Activated T-cell treated with anti-CD3 and anti-CD28 coated beads, Interleukin-2, amount 50 U/mL, for 24 hours (primary cell): ENCODE measurements at places on chromosomes 2 and 18.

DNA sequence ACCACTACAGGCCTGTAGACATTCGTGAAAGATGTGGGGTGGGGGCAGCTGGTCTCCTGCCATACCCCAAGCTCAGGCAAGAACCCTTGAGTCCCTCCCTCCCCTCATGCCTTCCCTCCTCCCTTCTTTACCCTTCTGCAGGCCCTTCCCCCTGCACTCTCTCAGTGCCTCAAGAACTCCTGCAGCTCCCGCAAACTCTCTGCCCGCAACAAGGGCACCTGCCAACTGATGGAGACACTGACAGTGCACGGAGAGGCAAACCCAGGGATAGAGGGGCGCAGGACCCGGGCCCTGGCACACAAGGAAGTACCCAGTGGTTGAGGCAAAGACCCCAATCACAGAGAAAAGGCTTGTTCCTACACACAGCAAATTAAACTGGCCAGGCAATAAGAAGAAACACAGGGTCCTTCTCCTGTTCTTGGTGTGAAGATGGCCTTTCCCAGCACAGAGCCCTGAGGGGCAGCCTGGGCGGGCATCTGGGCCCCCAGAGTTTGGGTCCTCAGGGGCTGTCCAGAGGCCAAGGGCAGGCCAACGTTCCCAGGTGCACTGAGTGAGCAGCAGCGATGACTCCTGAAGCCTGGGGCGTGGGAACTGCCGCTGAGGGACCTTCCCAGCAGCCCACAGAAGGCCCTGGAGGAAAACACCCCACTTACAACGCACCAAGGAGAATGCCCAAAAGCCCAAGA lies 1.6 kb downstream of the TEKT4 start:
- no peak for DNase-seq

DNA sequence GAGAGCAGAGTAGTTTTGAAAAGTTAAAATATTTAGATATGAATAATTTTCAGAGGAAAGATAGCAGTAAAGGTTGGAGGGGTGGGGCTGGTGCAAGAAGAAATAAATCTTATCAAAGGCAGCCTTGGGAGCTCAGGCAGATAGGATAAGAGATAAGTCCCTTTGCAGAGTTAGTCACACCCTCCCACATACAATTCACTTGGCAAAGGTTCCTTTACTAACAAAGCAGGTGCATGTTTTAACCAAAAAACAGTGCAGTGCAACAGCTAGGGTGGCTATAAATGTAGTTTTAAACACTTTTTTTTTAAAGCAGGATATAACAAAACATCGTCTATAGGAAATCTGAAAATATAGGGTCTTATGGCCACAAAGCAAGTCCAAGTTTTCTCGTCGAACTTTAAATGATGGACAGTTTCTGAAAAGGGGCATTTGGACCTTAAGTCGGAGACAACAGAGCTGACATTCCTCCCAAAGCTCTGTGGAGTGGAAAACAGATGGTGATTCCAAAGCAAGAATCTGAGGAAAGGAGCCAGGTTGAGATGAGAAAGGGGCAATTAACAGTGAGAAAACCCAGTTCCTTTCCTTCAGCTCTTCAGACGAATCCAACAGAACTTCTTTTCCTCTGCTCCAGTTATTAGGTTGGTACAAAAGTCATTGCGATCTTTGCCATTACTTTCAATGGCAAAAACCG lies 53.0 kb downstream of the EPHA4 start:
- DNase-seq = no peak

- no peak for DNase-seq
Measured at GRCh38 chr2:119338272-119338671, 28.4 kb downstream of the C2orf76 start.

- DNase-seq = no peak
Measured at GRCh38 chr2:178202927-178203326, 8.6 kb downstream of the OSBPL6 start.

GRCh38 chr2:45610281-45611019 lies 617 bp downstream of the SRBD1 start:
- peak; percentile 68 for DNase-seq

GRCh38 chr2:20818820-20819219 lies 4.1 kb downstream of the LDAH start:
- no peak for DNase-seq

DNA sequence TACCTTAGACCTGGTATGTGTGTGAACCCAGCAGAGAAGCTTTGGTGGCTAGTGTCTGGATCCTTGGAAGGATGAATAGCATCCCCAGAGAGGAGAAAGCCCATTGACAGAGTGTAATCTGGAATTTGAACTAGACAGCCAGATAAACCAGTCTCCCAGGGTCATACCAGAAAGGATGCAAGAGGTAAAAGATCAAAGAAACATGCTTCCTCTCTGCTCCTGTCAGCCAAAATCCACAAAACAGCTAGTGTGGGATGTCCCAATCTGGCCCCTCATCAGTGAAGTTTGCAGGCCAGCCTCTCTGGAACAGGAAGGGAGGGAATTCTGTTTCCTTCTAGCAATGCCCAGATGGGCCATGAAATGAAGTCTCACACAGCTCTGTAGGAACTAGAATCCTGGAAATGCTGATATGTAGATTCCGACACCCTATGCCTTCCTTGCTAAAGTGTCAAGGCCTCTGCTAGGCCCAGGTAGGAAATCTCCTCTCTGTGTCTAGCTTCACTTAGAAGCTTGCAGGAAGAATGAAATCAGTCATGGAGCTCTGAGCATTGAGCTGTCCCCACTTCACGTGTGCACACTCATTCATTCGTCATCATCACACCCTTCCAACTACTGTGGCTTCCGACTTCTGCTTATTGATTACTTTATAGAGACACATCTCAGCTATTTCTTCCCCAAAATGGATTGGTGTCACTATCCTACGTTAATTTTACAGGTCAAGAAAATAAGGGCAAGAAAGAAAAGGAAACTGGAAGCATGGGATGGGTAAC lies 38.0 kb downstream of the EVA1A start:
- DNase-seq = no peak

DNA sequence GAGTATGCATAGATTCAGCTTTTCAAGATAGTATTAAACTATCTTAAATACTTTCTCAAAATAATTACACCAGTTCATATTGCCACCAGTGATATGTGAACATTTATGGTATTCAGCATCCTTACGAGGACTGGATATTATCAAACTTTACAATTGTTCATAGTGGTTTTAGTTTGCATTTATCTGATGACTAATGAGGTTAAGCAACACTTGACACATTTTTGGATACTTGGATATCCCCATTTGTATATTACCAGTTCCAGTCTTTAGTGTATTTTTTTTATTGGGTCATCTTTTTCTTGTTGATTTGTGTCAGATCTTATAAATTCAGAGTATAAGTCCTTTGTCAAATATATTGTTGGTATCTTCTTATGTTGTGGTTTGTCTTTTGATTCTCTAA lies 128.4 kb downstream of the ASXL3 start:
- DNase-seq = no peak

GRCh38 chr2:230779126-230779525 lies 66.5 kb downstream of the CAB39 start:
- DNase-seq = no peak

GRCh38 chr2:107698861-107699260 lies 127.8 kb upstream of the RGPD4 start:
- no peak for DNase-seq

DNA sequence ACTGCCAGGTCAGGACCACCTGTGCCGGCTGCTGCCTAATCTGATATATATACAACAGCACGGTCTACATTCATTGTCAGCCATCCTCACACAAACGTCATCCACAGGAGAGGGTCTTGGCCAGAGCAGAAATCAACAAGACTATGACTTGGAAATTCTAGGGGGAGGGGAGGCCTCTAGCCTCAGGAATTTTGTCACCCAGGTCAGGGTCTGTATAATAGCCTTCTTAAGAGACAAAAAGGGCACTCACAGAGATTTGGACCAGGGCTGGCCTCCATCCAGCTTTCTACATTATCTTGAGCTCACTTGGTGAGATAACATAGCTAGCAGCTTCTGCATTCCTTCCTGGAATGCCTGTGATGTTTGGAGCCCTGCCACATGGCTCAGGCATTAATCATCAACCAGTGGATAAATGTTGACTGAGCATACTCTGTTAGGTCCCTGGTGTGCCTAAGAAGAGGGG lies 50.4 kb upstream of the CTIF start:
- DNase-seq = no peak

DNA sequence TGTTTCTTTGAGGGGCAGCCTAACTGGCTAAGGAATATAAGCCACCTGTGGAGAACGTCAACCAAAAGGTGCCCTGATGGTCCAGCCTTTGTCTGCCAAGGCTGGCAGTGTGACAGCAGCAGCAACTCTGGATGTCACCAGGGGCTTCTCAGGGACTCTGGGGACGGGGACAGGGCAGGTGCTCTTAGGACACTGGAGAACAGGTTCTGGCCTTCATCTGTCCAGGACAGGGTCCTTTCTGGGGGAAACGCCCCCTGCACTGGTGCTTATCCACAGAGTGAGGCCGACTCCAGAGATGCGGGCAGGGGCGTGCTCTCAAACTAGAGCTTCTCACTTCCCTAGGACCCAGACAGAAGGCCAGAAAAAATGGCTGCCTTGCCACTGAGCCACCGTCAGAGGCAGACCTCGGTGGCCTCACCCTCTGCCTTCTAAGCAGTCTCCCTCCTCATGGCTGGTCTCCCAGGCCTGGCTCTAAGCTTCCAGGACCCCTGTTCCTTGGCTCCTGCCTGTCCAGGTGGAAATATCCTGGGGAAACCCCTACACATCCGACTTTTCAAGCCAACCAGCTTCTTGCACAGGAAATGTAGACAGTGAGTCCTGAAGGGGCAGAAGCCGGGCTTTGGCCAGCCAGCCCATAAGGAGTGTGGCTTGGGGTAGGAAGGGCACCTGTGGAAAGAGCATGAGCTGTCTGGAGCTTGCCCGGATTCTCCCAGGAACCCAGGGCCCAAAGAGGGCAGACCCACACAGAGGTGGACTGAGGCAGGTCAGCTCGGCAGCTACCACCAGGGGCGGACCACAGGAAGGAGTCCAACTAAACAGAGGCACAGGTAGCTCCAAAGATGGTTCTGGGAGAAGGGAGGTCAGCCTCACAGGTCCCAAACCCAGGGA lies 11.3 kb upstream of the SFXN5 start:
- no peak for DNase-seq

DNA sequence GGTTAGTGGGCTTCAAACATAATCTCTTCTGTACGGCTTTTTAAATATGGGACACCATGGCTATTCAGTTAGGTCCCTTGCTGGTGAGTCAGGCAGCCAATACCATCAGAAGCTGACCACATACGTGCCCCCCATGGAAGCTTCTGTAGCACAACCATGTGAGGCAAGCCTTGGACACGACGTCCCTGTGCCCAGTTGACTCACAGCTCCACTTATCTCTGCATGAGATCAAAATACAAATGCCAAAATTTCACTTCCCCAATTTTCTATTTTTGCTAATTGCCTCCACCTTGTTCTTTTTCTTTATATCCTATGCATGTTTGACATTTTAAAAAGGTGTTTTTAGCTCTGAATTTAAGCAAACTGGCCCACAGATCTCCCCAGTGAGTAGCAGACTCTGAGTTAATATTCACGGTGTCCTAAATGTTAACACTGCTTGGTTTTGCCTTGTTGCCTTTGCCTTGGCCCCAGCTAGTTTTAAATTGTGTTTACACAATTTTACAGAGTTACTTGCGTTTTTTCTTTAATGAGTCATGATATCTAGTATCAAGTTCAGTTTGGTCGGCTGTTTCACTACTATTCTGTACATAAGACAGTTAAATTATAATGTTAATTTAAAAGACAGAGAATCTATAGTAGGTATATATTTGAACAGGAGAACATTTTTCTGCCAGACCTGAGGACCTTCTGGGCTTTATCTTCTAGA lies 77.5 kb downstream of the CDCA7 start:
- no peak for DNase-seq

DNA sequence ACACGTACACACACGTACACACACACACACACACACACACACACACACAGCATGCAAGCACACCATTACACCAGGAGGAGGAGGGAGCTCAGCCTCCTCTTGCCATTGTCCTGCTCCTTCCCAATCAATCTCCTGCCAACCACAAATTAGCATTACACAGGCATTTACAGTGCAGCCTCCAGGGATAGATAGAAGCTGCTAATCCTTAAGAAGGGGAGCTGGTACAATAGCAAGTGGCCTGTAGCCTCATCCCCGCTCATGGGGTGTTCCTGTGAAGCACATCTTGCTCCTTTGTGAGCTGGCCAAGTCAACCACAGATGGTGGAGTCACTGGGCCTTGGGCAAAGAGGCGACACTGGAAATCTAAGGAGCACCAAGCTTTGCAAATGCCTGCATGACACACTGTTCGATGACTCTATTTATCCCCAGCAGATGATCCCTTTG lies 110.3 kb upstream of the PKDCC start:
- DNase-seq = no peak

DNA sequence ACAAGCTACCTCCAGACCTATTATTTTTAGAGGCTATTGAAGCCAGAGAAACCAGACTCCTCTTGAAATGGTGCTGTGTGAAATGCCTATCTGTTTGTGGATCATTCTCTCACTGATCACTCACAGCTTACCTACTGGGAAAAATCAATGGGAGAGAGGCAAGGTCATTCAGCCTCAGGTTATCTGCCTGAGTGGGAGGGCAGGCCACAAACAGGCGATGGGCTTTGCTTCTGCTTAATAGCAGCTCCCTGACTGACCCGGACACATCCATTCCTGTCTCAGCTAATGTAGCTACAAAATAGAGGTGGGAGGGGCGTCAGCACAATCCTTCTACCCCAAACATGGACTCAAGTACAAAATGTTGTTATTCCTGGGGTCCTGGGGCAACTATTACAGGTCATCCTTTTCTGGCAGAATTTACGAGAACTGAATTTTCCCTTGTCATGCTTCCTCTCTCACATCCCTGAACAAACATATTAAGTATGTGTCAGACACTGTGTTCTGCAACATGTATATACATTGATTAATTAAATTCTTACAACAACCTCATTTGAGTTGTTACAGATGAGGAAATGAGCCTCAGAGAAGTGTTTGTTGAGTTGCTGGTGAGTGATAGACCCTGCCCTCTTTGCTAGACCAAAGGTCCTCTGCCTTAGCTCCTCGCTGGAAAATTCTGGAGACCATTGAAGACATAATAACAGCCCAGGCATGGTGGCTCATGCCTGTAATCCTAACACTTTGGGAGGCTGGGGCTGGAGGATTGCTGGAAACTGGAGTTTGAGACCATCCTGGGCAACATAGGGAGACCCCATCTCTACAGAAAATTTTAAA lies 60.5 kb downstream of the CDK15 start:
- no peak for DNase-seq

DNA sequence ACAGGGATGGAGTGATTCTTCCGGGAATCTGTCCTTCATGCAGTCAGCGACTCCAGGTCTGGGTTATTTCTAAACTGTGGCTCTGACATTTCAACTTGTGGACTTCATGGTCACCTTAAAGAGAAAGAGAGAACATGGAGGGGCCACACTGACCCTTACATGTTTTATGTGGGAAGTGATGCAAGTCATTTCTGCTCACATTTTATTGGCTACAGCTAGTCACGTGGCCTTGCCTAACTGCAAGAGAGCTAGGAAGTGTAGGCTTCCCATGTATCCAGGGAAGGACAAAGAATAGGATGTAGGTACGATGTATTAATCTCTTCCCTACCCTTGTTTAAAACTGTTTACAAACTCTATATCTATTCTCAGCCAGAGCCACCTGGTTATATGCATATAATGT lies 30.3 kb upstream of the AFTPH start:
- DNase-seq = no peak

- no peak for DNase-seq
Measured at GRCh38 chr18:63238693-63239075, 80.9 kb downstream of the BCL2 start.
